Gastrocnemius medialis (tissue), 4 donors: ENCODE measurements at places on chromosomes 4 and X.

- no peaks in the 10 kb centered on the region for H3K36me3 ChIP-seq
- H3K27ac ChIP-seq, result peak overlapping the region; percentile 35
These were observed 53.8 kb upstream of the HGFAC start for GRCh38 chr4:3387943-3388361.

DNA sequence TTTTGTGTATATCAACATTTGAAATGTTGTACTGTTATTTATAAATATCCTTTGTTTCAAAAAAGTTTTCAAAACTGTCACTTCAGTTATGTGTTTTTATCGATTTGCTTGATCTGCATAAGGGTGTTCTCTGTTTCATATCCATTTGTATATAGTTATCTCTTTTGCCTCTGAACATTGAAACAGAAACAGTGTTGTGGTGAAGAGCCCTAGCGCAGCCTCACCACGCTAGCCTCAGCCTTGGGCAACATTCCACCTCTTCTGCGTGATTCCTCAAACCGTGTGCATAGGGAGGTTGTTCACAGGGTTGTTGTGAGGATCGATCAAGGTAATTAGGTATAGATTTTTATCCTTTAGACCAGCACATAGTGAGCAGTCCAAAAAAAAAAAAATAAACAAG, 287.0 kb upstream of the GALNT7 start:
- DNase-seq, result no peak
- H3K4me1 ChIP-seq, result no peaks in the 10 kb centered on the region
- no peaks in the 10 kb centered on the region for H3K36me3 ChIP-seq
- H3K4me3 ChIP-seq, result no peak overlapping the region
- no peaks in the 10 kb centered on the region for H3K27me3 ChIP-seq

GRCh38 chrX:7170898-7171297, 22.9 kb upstream of the PUDP start:
- no peak overlapping the region for H3K4me3 ChIP-seq
- no peaks in the 10 kb centered on the region for H3K36me3 ChIP-seq
- H3K27me3 ChIP-seq, result no peaks in the 10 kb centered on the region
- no peak overlapping the region for H3K27ac ChIP-seq
- DNase-seq, result no peak

DNA sequence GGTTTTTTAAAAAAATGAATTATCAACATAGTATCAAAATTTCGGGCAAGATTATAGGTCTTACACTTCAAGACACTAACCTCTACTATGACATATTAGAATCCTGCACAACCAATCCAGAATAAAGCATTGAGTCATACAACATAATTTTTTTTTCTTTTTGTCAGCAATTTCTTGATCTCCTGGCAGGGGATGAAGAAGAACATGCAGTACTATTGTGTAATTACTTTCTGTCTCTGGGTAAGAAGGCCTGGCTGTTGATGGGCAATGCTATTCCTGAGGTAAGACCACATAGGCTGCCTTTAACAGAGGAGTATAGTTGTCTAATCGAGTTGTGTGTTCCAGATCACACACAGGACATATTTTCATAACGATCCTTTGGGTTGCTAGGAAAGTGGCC, 67.5 kb downstream of the FBXL5 start:
- H3K36me3 ChIP-seq, result no peaks in the 10 kb centered on the region
- no peak overlapping the region for H3K4me3 ChIP-seq
- peak overlapping the region; percentile 65 for H3K27ac ChIP-seq
- H3K4me1 ChIP-seq, result peaks cover 15% of the 10 kb centered on the region
- peak; percentile 15 for DNase-seq
- H3K27me3 ChIP-seq, result no peaks in the 10 kb centered on the region

DNA sequence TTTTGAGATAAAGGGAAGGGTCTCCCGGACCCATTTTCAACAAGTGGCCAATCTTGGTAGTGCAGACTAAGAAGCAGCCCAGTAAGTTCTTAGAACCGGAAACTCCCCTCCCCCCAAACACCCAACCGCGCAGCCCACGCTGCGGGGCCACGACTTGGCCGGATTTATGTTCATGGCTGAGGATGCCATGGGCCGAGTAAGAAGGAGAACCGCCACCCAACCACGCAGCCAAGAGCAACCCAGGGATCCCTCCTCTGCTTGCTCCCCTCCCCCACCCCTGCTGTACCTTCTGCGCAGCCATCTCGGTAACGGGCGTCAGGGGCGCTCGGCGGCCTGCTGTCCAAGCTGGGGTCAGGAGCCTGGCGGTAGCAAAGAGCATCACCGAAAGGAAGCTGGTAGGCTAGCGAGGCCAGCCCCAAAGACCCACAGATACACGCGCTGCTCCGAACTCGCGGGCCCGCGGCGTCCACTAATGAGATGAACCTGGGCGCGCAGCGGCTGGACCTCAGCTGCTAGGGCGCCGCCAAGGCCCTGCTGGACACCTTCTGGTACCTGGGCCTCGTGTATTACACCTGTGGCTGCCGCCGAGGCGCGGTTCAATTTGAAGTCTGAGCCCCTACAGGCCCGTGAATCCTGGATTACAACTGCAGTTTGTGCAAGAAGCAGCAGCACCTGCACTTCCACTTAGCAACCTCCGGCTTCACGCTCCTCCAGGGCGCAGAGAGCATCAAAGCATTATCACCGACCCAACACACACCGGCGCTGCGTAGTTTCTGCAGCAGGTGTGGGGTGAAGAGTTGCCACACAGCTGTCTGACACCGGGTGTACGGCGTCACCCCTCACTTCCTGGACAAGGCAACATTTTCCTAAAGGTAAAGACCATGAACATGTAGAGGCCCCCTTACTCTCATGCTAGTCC, 63.4 kb downstream of the NUDT10 start:
- no peak for DNase-seq
- H3K4me3 ChIP-seq, result peak overlapping the region; percentile 22
- H3K4me1 ChIP-seq, result no peaks in the 10 kb centered on the region
- H3K36me3 ChIP-seq, result no peaks in the 10 kb centered on the region
- H3K27ac ChIP-seq, result no peak overlapping the region
- no peaks in the 10 kb centered on the region for H3K27me3 ChIP-seq

DNA sequence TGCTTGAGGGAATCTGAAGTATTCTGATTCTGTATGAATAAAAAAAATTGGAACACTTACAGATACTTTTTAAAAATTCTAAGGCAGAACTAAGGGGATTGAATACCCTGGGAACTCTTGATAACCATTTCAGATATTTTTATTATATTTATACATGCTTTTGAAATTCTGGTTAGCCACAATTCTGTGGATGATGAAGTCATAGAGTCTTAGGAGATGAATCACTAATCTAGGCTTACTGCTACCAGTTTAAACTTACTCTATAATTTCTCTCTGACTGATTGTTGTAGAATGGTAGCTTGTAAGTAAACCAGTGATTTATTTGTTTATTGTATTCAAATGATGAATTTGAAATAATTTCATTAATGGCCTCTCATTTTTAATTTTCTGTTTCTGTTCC, 11.4 kb upstream of the SLAIN2 start:
- H3K27ac ChIP-seq, result peak overlapping the region; percentile 5
- H3K27me3 ChIP-seq, result no peaks in the 10 kb centered on the region
- no peaks in the 10 kb centered on the region for H3K36me3 ChIP-seq
- H3K4me3 ChIP-seq, result no peak overlapping the region
- no peak for DNase-seq

- no peak overlapping the region for H3K27ac ChIP-seq
- H3K4me1 ChIP-seq, result no peaks in the 10 kb centered on the region
- H3K27me3 ChIP-seq, result no peaks in the 10 kb centered on the region
- H3K36me3 ChIP-seq, result no peaks in the 10 kb centered on the region
These were observed 210.9 kb upstream of the ATOH1 start for GRCh38 chr4:93617606-93618005.

DNA sequence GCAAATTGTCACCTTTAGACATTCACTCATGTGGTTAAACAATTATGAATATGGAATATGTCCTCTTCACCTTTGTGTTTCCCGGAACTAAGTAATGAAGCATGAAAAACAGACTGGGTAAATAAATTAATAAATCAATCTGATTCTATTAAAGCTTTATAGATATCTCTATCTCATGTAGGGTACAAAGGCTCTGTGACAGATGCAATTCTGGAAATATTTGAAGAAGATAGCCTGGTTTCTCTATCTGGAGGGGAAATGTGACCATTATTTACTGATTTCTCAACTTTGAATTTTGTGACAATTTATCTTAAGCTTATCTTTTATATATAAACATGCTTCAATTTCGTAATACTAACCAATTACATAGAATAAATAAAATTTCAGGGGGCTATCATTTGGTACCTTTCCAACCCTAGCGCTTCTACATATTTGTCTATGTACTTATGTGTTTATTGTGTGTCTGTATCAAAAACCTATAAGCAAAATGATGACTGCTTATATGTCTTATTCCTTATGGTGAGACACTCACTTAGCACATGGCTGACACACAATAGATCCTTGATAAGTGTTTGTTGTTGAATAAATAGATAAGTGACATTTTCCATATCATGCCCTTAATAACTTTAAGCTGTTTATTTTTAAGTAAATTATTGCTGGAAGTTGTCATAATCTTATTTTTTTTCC, 9.9 kb downstream of the CTSO start:
- no peak for DNase-seq
- no peaks in the 10 kb centered on the region for H3K27me3 ChIP-seq
- H3K4me3 ChIP-seq, result no peak overlapping the region
- H3K27ac ChIP-seq, result no peak overlapping the region
- no peaks in the 10 kb centered on the region for H3K36me3 ChIP-seq

- no peak overlapping the region for H3K27ac ChIP-seq
- no peaks in the 10 kb centered on the region for H3K4me1 ChIP-seq
- no peaks in the 10 kb centered on the region for H3K36me3 ChIP-seq
- H3K27me3 ChIP-seq, result no peaks in the 10 kb centered on the region
- no peak overlapping the region for H3K4me3 ChIP-seq
- DNase-seq, result no peak
These were observed 81.5 kb upstream of the F9 start for GRCh38 chrX:139448996-139449395.

GRCh38 chrX:134542485-134542884, 82.5 kb downstream of the HPRT1 start:
- no peak for DNase-seq
- peaks cover 4% of the 10 kb centered on the region for H3K27me3 ChIP-seq
- H3K4me1 ChIP-seq, result no peaks in the 10 kb centered on the region

GRCh38 chrX:113400193-113400704, 559.6 kb upstream of the AMOT start:
- no peaks in the 10 kb centered on the region for H3K27me3 ChIP-seq
- no peak overlapping the region for H3K4me3 ChIP-seq
- H3K27ac ChIP-seq, result no peak overlapping the region
- H3K36me3 ChIP-seq, result no peaks in the 10 kb centered on the region
- H3K4me1 ChIP-seq, result no peaks in the 10 kb centered on the region

GRCh38 chrX:17662391-17662790, 74.9 kb upstream of the SCML1 start:
- H3K4me1 ChIP-seq, result no peaks in the 10 kb centered on the region
- H3K27me3 ChIP-seq, result no peaks in the 10 kb centered on the region
- no peak overlapping the region for H3K27ac ChIP-seq
- no peaks in the 10 kb centered on the region for H3K36me3 ChIP-seq

GRCh38 chrX:134721766-134722532, 63.7 kb upstream of the PLAC1 start:
- H3K27ac ChIP-seq, result no peak overlapping the region
- no peaks in the 10 kb centered on the region for H3K27me3 ChIP-seq
- H3K4me3 ChIP-seq, result no peak overlapping the region
- no peak for DNase-seq
- no peaks in the 10 kb centered on the region for H3K4me1 ChIP-seq
- H3K36me3 ChIP-seq, result no peaks in the 10 kb centered on the region

GRCh38 chrX:12390301-12390700, 252.0 kb downstream of the FRMPD4 start:
- H3K4me1 ChIP-seq, result no peaks in the 10 kb centered on the region
- H3K36me3 ChIP-seq, result no peaks in the 10 kb centered on the region
- H3K4me3 ChIP-seq, result no peak overlapping the region

DNA sequence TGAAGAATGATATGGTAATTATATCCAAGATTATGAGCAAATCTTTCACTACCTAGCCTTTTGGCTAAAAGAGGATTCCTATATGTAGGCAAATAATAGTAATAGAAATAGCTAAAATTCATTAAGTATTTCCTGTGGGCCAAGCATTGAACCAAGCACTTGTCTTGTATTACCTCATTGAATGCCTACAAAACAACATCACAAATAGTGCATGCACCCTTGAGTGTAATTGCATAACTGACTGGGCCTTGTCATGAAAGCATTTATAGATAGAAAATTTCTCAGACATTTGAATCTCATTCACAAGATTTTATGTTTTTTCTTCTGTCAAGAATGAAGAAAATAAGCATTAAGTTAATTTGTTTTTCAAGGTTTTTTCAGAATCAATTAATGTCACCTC, 3.9 kb upstream of the HPGDS start:
- no peaks in the 10 kb centered on the region for H3K4me1 ChIP-seq
- no peaks in the 10 kb centered on the region for H3K36me3 ChIP-seq
- H3K27me3 ChIP-seq, result no peaks in the 10 kb centered on the region
- no peak overlapping the region for H3K4me3 ChIP-seq
- DNase-seq, result no peak

- no peaks in the 10 kb centered on the region for H3K27me3 ChIP-seq
- H3K4me1 ChIP-seq, result peaks cover 5% of the 10 kb centered on the region
- H3K4me3 ChIP-seq, result no peak overlapping the region
- no peak for DNase-seq
- no peak overlapping the region for H3K27ac ChIP-seq
These were observed 3.7 kb downstream of the SMS start for GRCh38 chrX:21944136-21944615.

- no peak overlapping the region for H3K27ac ChIP-seq
- DNase-seq, result no peak
- H3K4me3 ChIP-seq, result no peak overlapping the region
- H3K27me3 ChIP-seq, result no peaks in the 10 kb centered on the region
- H3K4me1 ChIP-seq, result peaks cover 28% of the 10 kb centered on the region
- no peaks in the 10 kb centered on the region for H3K36me3 ChIP-seq
These were observed 189.4 kb downstream of the RAPGEF2 start for GRCh38 chr4:159292137-159292896.

- no peak overlapping the region for H3K27ac ChIP-seq
- no peak overlapping the region for H3K4me3 ChIP-seq
- H3K36me3 ChIP-seq, result no peaks in the 10 kb centered on the region
These were observed 37.1 kb upstream of the TBC1D9 start for GRCh38 chr4:140793291-140793690.

DNA sequence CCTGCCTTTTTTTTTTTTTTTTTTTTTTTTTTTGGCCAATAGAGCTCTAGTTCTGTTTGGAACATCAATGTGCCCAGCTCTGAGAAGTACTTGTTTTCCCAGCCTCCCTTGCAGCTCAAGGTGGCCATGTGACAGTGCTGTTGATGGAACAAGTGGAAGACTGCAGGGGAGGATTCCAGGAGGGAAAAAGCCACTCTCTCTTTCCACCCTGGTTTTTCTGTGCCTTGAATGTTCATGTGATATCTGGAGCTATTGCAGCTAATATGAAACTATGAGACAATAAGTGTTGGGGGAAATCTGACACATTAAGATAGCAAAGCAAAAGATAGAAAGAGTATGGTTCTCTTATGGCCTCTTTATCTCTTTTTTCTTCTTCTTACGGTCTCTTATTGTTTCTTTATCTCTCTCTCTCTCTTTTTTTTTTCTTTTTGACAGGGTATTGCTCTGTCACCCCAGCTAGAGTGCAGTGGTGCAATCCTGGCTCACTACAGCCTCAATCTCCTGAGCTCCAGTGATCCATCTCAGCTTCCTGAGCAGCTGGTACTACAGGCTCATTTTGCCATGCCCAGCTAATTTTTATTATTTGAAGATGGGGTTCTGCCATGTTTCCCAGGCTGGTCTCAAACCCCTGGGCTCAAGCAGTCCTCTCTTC, 192.0 kb upstream of the LNX1 start:
- DNase-seq, result no peak
- no peaks in the 10 kb centered on the region for H3K4me1 ChIP-seq
- H3K27ac ChIP-seq, result no peak overlapping the region
- H3K36me3 ChIP-seq, result no peaks in the 10 kb centered on the region
